ENCODE measurements at places on chromosomes 5 and 9.

DNA sequence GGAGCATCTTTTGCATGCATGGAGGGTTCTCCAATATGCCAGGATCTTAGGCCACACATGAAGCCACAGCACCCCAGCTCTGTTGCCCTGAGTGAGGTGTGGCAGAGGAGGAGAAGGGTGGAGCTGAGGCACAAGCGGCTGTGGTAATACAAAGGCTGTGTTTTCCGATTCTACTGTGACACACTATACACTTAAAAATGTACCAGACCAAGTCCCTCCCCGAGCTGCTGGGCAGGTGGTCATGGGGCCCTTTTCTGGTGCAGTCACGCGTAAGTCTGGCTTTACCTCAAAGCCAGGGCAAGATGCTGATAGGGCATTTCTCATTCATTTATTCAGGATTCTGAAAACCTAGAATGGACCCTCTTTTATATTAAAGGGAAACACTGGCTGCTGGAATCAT lies 3.7 kb downstream of the ADGRV1 start:
- DNase-seq = no peak

- DNase-seq = peak; percentile 22
Measured at GRCh38 chr5:54944364-54944763, 41.0 kb downstream of the ESM1 start.

DNA sequence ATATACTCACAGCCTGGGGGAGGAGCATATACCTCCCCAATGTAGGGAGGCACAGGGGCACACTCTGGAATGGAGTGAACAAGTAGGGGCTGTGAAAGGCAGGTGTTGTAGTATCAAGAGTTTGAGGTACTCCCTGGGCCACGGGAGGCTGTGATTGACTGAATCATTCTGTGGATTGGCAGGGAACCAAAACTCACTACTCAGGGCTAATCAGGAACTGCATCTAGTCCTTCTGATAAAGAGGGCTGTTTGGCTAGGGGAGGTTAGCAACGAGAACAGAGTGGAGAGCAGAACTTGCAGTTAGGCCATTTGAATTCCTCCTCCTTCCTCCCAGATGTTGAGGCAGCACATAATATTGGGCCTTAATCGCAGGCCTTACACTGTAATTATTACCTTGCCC lies 369.2 kb upstream of the MPDZ start:
- DNase-seq = no peak

DNA sequence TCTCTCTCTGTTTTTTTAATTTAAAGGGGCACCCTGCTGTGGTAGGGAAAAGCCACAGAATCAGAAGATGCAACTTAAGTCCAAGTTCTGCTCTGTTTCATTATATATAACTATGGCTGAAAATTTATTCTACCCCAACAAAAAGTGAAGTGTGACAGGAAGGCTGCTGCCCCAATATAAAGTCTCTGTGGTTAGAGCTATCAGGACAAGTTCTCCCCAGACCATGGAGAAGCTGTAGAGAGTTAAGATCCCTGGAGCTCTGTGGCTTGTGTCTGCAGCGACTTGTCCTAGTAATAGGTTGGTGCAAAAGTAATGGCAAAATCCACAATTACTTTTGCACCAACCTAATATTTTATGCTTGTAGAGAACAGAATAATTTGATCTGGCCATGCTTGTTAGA lies 250.9 kb downstream of the PSAT1 start:
- no peak for DNase-seq

- no peak for DNase-seq
Measured at GRCh38 chr5:79850316-79850822, 140.7 kb downstream of the MTX3 start.

DNA sequence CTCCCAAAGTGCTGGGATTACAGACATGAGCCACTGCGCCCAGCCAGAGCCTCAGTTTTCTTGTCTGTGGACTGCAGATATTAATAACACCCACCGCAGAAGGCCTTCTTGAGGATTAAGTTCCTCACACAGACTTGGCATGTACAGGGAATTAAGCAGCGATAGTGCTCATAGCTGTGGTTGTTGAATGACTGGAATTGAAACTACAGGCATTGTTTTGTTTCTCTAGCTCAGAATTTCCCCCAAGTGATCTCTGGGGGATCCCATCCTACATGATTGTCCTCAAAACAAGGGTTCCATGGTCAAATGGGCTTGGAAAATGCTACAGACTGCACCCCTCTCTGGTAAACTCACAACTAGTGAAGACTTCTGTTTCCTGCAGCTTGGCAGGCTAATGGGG lies 44.2 kb upstream of the TDRD7 start:
- DNase-seq = no peak

GRCh38 chr5:166553778-166554177 lies 1737.7 kb upstream of the WWC1 start:
- no peak for DNase-seq

- DNase-seq = no peak
Measured at GRCh38 chr5:66958980-66959641, 237.5 kb downstream of the CD180 start.

Measured in CD4-positive, alpha-beta T cell treated with Interleukin-4 for 1 hour (primary cell).